ENCODE measurements at places on chromosomes 16 and 17.

GRCh38 chr16:3536271-3536731 is 35.5 kb downstream of the CLUAP1 start:
- DNase-seq, result no peak

GRCh38 chr17:14803826-14804225 is 461.3 kb downstream of the PMP22 start:
- DNase-seq, result no peak

- no peak for DNase-seq
Observed at GRCh38 chr17:79051306-79051705, 23.3 kb upstream of the ENGASE start.

DNA sequence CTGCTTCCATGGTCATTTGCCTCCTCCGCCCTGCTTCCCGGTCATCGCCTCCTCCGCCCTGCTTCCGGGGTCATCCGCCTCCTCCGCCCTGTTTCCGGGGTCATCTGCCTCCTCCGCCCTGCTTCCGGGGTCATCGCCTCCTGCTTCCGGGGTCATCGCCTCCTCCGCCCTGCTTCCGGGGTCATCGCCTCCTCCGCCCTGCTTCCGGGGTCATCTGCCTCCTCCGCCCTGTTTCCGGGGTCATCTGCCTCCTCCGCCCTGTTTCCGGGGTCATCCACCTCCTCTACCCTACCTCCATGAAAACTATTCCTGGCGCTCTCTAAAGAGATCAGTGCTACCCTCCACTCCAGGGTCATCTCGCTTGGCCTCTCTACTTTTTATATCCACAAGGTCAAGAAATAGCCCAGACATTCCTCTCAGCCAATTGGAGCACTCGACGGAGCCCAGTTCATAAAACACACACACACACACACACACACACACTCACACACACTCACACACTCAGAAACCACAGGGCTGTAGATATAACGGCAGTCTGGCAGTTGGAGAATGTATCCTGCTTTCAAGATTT is 44.8 kb downstream of the TRARG1 start:
- no peak for DNase-seq

GRCh38 chr16:10828851-10829366 is 10.3 kb upstream of the TVP23A start:
- DNase-seq, result peak; percentile 59

DNA sequence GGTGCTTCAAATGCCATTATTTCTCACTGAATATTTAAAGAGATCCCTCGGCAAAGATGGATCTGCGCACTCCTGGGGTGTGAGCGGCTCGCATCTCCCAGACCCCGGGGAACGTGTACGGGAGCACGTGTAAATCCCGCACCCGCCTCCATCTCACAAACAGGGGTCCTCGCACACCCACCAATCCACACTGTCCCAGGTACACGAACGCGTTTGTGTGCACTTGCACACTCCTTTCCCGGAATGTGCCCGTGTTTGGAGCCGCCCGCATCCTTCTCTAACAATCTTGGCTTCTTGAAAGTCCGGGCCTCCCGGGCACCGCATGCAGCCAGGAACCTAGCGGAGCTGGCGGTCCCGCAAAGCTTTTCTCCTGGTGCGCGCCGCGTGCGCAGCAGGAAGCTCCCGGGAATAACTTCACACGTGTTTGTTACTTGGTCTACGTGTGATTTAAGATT is 2.5 kb upstream of the SALL1 start:
- peak; percentile 85 for DNase-seq

DNA sequence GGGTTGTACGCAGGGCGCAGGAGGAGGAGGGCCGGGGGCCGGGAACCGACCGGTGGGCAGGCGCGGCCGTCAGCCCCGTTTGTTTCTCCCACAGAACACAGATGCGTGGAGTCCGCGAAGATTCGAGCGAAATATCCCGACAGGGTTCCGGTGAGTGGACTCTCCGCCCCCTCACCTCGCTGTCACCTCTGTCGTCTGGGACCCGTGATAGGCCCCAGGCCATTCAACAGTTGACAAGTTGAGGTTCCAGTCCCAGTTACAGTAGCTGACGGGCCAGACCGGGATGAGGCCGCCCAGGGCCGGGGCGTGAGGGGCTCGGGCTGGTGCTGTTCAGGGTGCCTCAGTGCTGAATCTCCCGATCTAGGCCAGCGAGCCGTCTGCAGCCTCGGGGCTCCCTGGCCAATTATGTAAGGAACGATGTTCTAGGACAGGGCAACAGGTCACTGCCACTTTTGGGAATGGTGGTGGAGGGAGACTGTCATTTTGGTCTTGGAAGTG is 628 bp downstream of the GABARAPL2 start:
- no peak for DNase-seq

DNA sequence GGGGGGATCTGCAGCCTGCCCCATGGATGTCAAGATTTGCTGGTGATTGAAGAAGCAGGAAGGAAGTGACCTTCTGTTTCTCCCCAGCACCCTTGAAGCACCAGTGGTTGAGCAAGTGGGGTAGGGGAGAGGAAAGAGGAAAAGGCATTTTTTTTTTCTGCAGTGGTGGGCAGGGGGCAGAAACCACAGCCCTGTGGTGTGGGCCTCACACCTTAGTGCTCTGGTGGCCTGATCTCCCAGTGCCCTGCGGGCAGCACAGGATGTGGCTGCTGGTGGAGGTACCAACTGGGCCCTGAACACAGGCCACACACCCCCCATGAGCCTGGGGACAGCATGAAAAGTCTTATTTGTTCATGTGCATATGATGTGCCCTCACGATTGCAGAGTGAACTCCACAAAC is 7.1 kb downstream of the ITGAD start:
- no peak for DNase-seq

DNA sequence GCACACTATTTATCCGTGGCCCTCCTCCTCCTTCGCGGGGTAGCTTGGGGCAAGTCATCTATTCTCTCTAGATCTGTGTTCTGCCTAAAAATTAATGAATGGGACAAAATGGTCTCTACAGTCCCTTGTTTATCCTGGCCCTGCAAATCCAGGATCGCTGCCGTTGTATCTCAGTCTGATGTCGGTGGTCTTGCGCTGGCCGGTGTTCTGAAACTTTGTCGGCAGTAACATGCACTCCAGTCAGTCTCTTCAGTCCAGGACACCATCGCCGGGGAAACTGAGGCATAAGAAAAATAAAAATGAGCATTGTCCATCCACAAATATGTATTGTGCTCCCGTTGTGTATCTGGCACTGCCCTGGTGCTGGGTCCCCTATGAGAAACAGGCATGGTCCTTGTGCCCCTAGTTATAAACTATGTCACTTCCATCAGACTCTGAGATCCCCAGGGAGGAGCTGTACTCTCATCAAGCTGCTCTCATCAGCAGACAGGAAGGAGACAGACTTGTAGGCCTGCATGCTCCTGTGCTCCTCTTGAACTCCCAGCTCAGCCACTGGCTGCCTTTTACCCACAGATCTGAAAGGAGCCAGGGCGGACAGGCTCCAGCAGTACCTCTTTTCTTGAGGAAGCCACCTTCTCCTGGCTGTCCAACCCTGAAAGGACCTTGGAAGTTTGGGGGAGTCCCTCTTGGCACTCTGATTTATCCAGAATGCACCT is 13.7 kb upstream of the CA4 start:
- no peak for DNase-seq

- no peak for DNase-seq
Observed at GRCh38 chr17:61361084-61361483, 38.6 kb upstream of the TBX2 start.

DNA sequence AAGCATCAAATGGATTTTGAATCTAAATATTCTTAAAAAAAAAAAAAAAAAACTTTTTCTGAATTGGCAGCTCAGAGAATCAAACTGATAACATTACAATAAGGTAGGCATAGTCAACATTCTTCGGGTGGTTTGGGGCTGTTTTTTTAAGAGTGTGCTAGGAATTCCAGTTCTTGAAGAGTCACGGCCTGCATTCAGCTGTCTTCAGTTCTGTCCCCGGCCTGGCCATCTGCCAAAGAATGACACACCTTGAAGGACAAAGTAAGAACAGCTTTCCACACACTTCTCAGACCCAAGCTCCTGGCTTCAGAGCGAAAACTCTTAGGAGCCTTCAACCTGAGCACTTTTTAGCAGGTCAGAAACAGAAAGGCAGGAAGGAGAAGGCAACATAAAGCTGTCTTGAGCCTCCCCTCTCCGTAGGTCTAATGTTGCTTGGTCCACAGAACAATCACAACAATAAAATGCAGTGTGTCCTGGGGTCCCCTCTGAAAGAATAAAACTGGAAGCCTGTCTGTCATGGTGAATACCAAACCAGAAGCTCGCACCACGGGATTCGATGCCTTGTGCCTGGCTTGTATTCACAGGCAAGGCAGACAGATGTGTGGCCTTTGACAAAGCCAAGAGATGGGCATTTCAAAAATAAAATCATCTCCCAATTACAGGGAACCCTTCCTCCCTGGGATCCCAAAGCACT is 524.4 kb upstream of the ZFHX3 start:
- DNase-seq, result peak; percentile 14

- no peak for DNase-seq
Observed at GRCh38 chr17:48179071-48179945, 71.7 kb downstream of the SNX11 start.

DNA sequence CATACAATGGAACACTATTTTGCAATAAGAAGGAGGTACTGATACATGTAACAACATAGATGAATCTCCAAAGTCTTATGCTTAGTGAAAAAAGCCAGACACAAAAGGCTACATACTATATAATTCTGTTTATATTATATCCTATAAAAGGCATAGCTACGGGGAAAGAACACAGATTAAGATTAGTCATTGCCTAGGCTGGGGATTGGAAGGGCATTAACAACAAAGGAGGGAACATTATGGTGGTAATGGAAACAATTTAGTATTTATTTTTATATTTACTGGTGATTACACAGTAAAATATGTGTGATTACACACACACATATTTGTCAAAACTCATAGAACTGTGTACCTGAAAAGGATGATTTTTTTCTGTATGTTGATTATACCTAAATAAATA is 278.1 kb downstream of the ZFHX3 start:
- no peak for DNase-seq

GRCh38 chr17:76530095-76530723 is 7.3 kb downstream of the CYGB start:
- DNase-seq, result no peak

GRCh38 chr17:53017227-53017626 is 805.5 kb upstream of the KIF2B start:
- DNase-seq, result no peak

DNA sequence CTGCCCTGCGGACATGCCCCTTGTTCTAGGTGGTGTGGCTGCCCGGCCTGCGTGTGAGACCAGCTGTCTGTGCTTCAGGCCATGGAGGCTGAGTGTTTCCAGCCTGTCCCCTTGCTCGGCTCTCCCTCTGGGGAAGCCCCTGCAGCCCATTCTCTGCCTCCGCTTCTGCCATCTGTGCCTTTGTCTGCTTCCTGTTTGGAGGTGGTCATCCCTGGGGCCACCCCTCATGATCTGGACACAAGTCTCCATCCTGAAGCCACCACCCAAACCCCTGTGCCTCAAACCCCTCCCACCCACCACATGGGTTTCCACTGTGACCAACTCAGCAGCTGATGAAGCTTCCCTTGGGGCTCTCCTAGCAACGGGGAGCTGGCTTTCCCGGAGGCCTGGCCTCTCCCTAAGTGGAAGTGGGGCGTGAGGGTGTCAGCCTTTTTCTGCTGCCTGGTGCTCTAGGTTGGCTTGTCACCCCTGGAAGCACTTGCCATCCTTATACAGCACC is 184.9 kb downstream of the SEC14L1 start:
- no peak for DNase-seq

DNA sequence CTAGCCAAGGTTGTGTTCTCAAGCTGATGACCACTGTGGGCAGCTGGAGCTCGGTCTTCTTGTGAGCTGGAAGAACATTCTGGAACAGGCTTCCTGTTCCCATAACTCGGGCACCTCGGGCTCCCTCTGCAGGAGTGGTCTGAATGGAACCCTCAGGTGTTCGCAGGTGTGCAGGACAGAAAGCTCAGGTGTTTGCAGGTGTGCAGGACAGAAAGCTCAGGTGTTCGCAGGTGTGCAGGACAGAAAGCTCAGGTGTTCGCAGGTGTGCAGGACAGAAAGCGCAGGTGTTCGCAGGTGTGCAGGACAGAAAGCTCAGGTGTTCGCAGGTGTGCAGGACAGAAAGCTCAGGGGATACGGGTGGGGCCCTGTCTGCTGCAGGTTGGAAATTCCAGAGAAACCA is 109.0 kb upstream of the CACNG5 start:
- no peak for DNase-seq

GRCh38 chr16:14456793-14457481 is 173.1 kb downstream of the PARN start:
- no peak for DNase-seq

- DNase-seq, result no peak
Observed at GRCh38 chr16:86428729-86429517, 81.4 kb upstream of the FOXF1 start.

GRCh38 chr16:17606460-17606859 is 135.7 kb upstream of the XYLT1 start:
- DNase-seq, result no peak

- DNase-seq, result no peak
Observed at GRCh38 chr17:68602289-68602688, 1.1 kb upstream of the FAM20A start.

- no peak for DNase-seq
Observed at GRCh38 chr16:58474296-58474695, 25.6 kb upstream of the NDRG4 start.

DNA sequence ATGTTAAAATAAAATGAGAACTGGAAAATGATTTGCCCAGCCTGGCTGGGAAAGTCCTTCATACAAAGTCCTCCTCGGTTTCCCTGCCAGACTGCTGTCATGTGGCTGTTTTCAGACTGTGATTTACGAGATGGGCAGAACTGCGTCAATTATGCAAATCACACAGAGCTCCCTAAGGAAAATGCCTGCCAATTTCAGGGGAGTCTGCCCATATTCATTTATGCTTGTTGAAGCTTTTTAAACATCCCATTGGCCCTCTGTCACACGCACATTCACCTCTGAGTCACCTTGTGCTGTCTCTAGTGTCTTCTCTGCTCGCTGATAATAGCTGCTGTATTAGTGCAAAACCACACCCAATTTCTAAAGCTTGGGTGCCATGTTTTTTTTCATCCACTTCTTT is 81.7 kb upstream of the FAM20A start:
- DNase-seq, result no peak

GRCh38 chr17:63838631-63839171 is 3.8 kb downstream of the SMARCD2 start:
- no peak for DNase-seq

DNA sequence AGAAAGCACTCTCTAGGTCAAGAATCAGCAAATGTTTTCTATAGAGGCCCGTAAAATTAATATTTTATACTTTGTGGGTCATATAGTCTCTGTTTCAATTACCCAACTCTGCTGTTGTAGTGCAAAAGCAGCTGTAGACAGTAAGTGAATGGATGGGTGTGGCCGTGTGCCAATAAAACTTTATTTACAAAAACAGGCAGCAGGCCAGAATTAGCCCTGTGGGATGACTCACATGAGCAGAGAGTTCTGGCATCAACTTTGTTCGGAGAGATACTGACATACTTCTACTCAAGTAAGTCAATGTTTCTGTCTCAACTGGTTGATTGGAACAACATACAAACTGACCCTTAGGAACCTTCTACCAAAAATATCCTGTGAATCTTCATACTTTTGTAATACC is 616.2 kb downstream of the MAF start:
- DNase-seq, result no peak

DNA sequence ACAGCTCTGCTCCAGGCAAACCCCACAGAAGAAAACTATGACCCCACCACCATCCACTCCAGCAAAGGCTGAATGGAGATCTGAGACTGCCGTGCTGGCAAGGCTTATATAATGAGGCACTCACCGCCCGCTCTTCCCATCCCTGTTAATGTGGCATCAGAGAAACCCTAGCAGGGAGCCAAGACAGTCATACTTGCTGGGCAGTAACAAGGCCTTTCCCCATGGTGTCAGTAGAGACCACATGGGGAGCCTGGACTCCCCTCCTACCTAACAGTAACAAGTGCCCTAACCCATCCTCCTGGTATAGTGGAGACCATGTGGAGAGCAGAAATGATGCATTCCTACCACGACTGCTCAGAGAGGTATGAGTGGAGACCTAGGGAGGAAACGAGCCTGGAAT is 235.2 kb downstream of the C16orf78 start:
- DNase-seq, result no peak

Data from right kidney (tissue), 9 donors.